AG09319 (cell line): ENCODE measurements at places on chromosomes 2 and 18.

DNA sequence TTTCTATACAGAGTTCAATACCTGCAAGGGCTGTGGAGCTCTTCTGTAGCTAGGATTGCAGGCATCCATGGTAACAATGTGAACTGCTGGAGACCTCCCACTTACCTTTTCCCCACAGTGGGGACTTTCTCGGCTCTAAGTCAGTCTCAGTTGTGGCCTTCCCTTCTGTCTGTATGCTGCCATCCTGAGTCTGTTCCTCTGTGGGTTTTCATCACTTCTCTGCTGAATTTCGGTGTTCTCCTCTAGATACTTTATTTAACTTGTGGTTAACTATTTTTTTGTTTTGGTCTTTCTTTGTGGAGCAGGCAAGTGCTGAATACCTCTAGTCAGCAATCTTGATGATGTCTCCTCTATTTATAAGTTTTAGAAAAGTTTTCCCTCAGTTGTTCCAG, 647.2 kb upstream of the CDH2 start:
- DNase-seq, result no peak

GRCh38 chr2:48771241-48772014, 15.9 kb upstream of the LHCGR start:
- no peak for DNase-seq

- DNase-seq, result peak; percentile 86
Measured at GRCh38 chr2:229445019-229445418, 173.9 kb upstream of the PID1 start.

- DNase-seq, result peak; percentile 69
Measured at GRCh38 chr18:10660179-10660884, 134.5 kb downstream of the NAPG start.

DNA sequence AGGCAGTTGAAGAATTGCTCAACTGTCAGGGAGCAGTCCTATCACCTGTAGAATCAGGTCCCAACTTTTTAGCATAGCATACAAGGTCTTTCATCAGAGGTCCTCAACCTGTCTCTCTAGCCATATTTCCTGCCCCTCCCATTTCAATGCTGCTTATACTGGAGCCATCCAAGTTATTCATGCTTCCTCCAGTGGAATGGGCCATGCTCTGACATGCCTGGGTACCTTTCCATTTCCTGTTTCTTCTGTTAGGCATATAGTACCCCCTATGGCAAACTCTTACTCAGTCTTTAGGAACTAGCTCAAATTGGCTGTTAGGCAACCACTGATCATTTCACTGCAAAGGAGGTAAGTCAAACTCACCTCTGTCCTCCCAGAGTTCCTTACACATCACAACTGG, 51.0 kb upstream of the ABCA12 start:
- no peak for DNase-seq

- DNase-seq, result no peak
Measured at GRCh38 chr2:150480241-150480640, 7.2 kb downstream of the RND3 start.

GRCh38 chr2:234684466-234684865, 187.6 kb upstream of the ARL4C start:
- no peak for DNase-seq

DNA sequence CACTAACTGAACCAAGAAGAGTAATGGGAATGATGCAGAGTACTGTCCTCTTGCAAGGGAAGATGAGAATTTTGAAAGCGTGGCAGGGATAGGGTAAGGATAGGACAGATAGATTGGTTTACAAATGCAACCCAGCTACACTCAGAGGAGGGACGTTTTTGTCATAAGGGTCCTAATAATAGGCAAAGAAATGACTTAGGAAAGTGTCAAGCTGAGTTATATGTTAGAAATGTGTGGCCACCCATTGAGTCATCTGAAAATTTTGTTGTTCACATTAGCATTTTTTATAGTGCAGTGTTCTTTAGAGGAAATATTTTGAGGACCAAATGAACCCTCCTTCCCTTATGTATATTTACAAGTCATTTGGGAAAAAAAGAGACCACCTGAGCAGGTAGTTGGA, 137.5 kb downstream of the PHLPP1 start:
- no peak for DNase-seq

GRCh38 chr2:6986301-6986911, 69.2 kb downstream of the RNF144A start:
- no peak for DNase-seq

DNA sequence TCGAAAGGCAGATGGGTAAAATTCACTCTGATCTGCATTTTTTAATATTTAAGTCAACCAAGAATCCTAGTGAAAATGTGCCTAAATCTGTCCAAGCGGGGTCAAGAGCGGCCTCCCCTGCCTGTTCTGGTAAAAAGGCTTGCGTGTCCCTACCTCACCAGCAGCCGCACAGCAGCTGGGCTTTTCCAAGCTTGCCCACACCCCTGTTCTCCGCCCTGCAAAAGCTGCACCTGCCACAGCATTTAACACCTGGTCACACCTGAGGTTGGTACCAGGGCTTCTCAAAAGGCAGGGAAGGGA, 25.8 kb upstream of the TMEM182 start:
- DNase-seq, result no peak

DNA sequence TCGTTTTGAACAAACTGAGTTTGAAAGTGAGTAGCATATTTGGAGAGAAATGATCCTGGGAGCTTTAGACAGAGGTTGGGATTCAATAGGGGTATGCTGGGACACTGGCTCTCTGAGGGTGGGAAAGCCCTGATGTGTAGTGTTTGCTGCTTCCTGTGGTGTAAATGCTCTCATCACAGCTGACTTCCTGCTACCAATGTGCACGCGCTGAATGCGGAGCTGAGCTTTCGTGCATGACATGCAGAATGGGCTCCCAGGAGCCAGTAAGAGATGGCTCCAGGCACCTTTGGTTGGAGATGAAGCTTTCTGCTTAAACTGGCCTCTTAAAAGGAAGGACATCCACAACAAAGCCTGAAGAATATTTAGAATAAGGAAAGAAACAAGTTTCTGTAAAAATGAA, 224.1 kb upstream of the CCDC150 start:
- DNase-seq, result no peak

GRCh38 chr2:50408936-50409335, 623.0 kb downstream of the NRXN1 start:
- no peak for DNase-seq
